Vein endothelial cell (primary cell): ENCODE measurements at places on chromosomes 16 and 17. TPM values are rescaled to one million over a fixed set of nuclear protein-coding genes. Genes with fewer than 3 reads are reported as not detected.

YBX2 gene
- 2.3 TPM in 1 of 2 replicates, not detected in the other for total RNA-seq

CPHXL gene
- total RNA-seq = not detected in 2 replicates

AANAT gene
- total RNA-seq = not detected in 2 replicates

FBXO39 gene
- 0.19 and 5.9 TPM in 2 replicates for total RNA-seq

C1QL1 gene
- total RNA-seq = not detected in 2 replicates

HOXB1 gene
- total RNA-seq = not detected in 2 replicates

NOS2 gene
- total RNA-seq = 0.10 TPM in 1 of 2 replicates, not detected in the other

CIBAR2 gene
- total RNA-seq = 0.33 TPM in 1 of 2 replicates, not detected in the other

ITGB4 gene
- 6.1 and 50.0 TPM in 2 replicates for total RNA-seq

MTMR4 gene
- total RNA-seq = 45.9 and 52.6 TPM in 2 replicates
